Right hindlimb (tissue), 1 donor: ENCODE measurements at places on chromosomes 3 and 15.
A peak's percentile ranks its signal among the peaks of the same experiment; 100 is the strongest.

GRCh38 chr15:75810874-75811498 lies 32.3 kb upstream of the UBE2Q2 start:
- no peak for DNase-seq

GRCh38 chr3:13016083-13016720 lies 57.0 kb downstream of the IQSEC1 start:
- DNase-seq, result peak; percentile 65

DNA sequence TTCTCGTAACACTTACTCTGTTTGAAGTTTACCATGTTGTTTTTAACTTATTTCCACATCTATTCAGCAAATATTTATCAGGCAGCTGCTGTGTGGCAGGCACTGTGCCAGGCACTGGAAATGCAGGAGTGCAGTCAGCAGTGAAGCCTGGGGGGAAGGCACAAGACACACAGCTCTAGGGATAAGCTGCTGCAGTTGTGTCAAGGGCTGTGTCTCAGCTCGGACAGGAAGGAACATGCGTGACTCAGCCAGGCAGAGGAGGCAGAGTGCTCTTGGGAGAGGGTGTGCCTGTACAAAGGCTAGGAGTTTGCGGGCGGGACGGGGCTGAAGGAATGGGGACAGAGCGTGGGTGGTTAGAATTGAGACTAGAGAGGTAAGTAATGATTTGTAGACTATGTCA lies 24.7 kb downstream of the LYSMD4 start:
- peak; percentile 57 for DNase-seq

DNA sequence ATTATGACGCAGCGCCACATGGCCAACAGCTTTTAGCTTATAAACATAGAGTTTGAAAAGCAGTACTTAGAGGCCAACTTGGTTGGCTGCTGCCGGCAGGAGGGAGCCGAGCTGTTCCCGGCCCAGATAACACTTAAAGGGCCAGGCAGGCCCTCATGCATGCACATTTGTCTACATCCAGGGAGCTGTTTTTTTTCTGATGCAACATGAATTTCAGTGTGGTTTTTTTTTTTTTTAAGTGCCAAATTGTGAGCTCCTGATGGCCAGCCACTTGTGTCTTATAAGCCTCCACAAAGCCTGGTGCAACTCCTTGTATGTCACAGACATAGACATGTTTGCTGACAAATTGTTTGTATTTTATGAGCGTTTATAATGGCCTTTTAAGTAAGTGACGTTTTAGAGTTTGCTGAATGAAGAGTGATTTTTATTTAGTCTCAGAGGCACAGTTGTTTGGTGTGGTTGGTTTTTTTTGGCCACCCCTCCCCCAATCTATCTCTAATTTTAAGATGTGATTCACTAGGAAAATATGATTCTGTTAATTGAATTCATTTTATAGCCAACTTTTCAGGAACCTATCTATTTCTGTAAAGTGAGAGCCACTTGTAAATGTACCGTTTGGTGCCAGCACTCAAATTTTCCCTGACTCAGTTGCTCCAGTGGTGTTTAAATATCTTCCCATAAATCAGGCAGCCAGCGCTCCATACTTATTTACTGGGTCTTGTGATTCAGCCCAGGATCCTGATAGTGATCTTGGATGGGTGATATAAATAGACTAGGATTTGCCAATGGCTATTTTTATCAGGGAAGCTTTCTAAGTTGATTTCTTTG lies 134.3 kb downstream of the VGLL4 start:
- DNase-seq, result peak; percentile 74

GRCh38 chr3:173066044-173067004 lies 74.7 kb downstream of the SPATA16 start:
- DNase-seq, result peak; percentile 44

DNA sequence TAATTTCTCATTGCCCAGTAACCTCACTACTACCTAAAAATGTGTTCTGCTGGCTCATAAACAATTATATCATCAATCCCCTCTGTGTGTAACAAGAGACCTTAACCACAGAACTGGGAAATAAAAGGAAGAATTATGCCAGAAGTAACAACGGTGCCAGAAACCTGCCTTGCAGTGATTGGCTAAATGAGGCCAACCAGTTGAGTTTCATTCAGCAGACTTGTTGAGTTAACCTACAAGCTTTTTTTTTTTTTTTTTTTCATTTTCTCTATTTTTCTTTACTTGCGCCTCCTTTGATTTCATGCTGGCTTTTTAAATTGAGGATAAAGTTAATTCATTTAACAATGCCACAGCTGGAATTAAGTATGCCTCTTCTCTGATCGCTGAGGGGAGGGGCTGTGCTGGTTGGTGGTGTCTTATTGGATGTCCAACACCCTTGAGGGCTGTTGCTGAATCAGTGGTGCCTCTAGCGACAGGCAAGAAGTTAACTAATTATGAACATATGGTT lies 30.0 kb upstream of the GMNC start:
- DNase-seq, result no peak

- DNase-seq, result no peak
Measured at GRCh38 chr15:60822403-60822802, 343.5 kb upstream of the ICE2 start.

- no peak for DNase-seq
Measured at GRCh38 chr3:129573493-129573892, 30.5 kb downstream of the H1-8 start.

DNA sequence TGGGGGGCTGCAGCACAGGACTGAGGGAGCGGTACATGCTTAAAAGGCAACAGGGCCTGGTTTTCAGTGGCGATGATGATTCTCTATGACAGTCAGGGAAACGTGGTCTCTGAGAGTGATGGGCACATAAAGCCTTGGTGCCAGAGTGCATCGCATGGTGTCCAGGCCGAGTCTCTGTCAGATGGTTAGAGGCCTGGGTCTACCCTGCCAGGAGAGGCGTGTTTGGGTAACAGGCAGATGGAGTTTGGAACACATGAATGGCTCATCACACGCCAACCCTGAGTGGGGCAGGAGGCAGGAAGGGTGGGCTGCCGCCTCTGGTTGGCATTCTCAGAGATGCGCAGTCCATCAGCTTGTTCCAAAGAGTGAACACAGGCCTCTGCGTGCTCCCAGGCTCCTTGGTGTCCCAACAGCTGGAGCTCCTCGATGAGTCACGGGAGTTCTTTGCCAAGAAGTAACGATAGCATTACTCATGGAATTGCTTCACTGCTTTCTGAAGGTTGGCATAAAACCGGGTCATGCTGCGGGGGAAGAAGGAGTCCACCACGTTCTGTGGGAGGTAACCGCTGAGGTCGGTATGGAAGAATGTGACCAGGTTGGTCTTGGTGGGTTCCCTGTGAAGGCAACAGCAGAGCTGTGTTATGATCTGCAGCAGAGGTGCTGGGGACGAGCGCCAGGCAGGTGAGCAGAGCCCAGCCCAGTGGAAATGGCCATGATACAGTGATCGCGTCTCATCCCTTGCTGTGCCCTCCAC lies 11.0 kb downstream of the STARD5 start:
- DNase-seq, result no peak

DNA sequence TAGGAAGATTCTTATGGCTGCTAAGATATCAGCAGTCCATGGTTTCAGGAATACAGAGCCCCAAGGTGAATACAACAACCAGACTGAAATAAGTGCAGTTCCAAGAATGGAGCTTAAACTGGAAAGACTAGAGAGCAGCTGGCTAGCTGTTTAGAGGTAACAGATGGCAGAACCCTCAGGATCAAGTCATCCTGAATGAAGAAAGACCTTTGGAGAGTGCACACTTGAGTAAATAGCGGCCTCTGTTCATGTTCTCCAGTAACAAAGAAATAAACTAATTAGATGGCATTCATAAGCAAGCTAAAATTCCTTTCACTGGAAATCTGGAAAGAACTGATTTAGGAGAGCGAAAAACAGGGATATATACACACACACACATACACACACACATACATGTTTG lies 968.4 kb downstream of the FHIT start:
- no peak for DNase-seq

- no peak for DNase-seq
Measured at GRCh38 chr3:186439725-186440124, 77.7 kb upstream of the DGKG start.

GRCh38 chr3:30768703-30769550 lies 125.5 kb downstream of the GADL1 start:
- DNase-seq, result peak; percentile 82

GRCh38 chr3:194330160-194330559 lies 21.0 kb downstream of the CPN2 start:
- DNase-seq, result peak; percentile 17
